Stimulated activated CD4-positive, alpha-beta T cell treated with anti-CD3 and anti-CD28 coated beads, Interleukin-15, amount 100 ng/mL, for 1 hour (primary cell): ENCODE measurements at places on chromosomes 1 and 21.

DNA sequence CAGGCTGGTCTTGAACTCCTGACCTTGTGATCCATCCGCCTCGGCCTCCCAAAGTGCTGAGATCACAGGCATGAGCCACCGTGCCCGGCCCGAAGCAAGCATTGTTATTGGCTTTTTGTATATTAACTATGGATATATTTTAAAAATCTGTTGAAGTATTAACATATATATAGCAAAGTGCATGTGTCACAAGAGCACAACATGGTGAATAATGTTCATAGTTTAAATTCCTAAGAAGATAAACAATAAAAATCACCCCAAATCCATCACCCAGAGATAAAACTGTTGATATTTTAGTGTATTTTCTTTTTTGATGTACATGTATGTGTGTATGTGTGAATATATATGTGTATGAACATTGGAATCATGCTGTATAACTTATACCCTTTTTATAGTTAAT, 9.1 kb upstream of the FOXE3 start:
- DNase-seq = no peak

- no peak for DNase-seq
Measured at GRCh38 chr1:204909109-204909508, 38.4 kb downstream of the NFASC start.

GRCh38 chr1:181061487-181061886, 27.0 kb upstream of the IER5 start:
- no peak for DNase-seq

DNA sequence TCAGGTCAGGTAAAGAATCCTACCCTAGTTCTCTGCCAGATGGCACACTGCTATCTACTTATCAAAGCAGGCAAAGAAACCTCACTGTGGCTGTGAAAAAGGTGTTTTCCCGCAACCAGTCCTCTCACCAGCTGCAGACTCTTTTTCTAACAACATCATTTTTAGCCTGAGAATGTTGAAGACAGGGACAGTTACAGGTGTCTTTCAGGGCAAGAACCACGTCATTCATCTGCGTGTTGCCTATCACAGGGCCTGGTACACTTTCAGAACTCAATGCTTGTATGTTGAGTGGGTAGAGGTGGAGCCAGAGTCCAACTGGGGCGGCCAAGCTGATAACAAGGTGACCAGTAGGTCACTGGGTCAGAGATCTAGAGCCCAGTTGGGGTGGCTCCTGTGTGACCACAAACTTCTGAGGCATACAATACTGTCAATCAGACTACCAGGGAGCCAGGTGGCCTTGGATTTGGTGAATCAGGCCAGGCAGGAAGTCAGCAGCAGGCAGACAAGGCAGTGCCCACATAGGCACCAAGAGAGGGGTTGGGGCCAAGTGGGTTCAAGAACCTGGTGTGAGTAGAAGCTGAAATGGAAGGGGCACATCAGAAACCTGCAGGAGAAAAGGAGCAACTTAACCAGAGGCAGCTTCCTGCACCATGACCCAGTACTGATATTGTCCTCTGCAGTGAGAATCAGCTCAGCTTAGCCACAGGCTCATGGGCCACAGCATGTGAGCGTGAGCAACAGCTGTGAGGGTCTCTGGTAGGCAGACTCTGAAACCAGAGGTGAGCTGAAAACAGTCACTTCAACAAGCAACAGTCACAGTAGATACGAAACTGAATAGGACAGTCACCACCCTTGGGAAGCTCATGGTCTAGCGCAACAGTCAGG, 123.6 kb downstream of the DTL start:
- DNase-seq = no peak

DNA sequence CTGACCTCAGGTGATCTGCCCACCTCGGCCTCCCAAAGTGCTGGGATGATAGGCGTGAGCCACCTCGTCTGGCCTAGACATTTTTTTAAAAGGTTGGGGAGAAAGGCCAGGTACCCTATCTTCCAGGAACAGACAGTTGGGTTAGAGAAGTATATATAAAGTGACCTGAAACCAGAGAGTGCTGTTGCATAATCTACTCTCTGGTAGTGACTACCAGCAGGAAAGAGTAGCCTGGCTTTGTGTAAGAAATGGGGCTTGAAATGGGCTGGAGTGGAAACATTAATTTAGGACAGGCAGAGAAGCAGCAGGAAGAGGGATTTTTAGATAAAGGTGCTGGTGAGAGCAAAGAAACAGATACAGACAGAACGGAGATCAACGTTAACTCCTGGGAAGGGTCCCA, 125.8 kb upstream of the HOOK1 start:
- DNase-seq = no peak

DNA sequence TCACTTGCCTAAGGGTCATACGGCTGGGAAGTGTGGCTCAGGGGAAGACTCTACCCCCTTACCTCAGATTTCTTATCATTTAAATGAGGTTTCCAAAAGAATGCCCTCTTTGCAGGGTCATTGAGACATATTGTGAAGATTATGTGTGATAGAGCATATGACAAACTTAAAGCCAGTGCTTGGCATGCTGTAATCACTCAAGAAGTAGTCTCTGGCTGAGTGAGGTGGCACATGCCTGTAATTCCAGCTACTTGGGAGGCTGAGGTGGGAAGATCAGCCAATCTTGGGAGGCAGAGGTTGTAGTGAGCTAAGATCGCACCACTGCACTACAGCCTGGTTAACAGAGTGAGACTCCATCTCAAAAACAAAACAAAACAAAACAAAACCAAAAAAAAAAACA, 7.5 kb upstream of the LDLRAD2 start:
- no peak for DNase-seq

DNA sequence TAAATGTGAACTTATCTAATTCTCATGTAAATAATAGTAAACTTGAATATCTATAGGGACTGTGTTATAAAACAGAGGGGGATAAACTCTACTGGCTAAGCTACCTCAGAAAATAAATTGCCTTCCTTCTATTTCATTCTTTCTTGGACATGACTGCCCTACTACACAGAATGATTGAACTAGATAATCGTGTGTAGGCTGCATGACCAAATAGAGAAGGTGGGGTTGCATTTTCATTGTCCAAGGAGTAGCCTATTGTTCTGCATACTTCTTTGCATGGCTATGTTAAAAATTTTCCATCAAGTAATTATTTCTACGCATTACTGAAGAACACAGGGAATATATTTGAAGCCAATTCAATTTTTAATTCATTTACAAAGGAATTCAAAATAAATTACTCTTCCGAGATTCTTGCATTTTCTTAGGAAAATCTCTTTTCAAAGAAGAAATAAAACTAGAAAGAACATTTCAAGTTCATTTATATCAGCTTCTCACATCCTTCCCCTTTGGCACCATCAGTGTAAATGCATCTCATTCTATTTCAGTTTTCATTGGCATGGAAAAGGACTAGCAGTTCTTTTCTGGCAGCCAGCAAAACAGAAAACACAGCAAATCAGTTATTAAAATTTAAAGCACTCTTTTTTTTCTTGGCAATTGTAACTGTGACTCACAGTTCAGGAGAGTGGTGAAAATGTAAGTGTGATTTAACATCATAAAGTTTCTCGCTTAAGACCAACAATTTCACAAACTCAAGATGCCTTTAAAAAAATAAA, 714.7 kb downstream of the NCAM2 start:
- no peak for DNase-seq

GRCh38 chr1:158611916-158612315, 6.8 kb downstream of the OR10Z1 start:
- no peak for DNase-seq

- no peak for DNase-seq
Measured at GRCh38 chr1:211511947-211512346, 20.0 kb upstream of the RD3 start.

DNA sequence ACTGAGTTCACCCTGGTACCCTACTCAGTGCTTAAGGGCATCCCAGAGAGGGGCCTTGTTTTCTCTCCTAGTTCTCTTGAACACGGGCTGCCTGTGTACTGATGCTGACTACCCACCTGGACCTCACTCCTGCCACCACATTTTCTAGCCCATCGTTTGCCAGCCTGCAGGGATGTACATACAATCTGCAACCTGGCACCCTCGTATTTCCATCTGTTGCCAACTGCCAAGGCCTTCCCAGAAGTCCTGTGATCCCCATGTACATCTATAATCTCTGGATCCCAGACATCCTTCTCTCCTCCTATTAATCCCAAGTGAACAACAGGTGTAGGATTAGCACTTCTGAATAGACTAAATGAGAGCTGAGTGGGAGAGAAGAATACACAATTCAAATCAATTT, 212.0 kb downstream of the SLC45A1 start:
- DNase-seq = no peak

- DNase-seq = no peak
Measured at GRCh38 chr21:31732597-31733550, 956 bp upstream of the SCAF4 start.

DNA sequence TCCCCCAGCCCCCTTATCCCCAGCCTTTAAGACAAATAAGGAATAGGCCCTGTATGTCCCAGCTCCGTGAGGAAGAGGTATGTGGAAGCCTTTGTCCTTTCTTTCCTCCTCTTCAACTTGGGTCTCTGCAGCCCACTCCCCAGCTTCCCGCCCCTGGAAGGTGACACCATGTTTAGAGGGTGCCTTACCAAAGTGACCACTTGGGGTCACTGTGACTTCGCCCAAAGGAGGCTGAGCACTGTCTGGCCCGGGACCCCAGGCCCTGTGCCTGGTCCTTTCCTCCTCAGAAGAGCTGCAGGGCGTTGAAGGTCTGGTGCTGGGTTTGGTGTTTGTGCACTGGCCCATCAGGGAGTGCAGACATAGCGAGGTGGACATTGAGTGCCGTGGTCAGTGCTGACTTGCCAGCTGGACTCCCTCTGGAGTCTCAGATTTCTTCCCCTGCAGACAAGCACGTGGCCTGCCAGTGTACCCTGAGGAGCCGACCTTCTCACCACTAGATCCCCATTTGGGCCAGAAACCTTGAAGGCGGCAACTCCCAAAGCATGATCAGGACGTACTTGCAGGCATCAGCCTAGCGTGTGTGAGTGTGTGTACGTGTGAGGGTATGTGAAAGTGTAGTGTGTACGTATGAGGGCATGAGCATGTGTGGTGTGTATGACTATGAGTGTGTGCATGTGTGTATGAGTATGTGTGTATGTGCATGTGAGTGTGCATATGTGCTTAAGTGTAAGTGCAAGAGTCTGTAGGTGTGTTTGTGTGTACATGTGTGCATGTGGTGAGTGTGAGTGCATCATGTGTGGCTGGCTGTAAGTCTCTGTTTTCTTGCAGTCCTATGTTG, 181.4 kb upstream of the KIAA0040 start:
- no peak for DNase-seq

DNA sequence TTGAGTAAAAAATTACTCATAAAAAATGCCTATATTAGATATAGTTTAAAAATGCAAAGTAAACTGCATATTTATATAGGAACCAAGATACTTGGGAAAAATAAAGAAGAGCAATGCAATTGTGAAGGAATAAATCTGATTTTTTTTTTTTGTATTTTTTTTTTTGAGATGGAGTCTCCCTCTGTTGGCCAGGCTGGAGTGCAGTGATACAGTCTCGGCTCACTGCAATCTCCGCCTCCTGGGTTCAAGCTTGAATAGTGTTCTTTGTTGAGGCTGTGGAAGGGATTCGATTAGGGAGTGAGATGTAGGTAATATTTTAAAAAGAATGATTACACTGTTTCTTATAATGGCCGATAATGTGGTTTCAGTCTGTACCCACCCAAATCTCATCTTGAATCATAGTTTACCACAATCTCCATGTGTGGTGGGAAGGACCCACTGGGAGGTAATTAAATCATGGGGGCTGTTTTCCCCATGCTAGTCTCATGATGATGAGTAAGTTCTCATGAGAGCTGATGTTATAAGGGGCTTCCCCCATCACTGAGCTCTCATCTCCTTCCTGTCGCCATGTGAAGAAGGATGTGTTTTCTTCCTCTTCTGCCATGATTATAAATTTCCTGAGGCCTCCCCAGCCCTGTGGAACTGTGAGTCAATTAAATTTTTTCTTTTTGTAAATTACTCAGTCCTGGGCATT, 1765.9 kb downstream of the PLA2G4A start:
- DNase-seq = no peak
